GM12878 (cell line): ENCODE measurements at places on chromosomes 4 and X. TPM values are rescaled to one million over a fixed set of nuclear protein-coding genes. Genes with fewer than 3 reads are reported as not detected.

Gene MAOB
- 0.21 TPM in 1 of 2 replicates, not detected in the other for total RNA-seq

Gene EOLA1
- 27.1 and 28.6 TPM in 2 replicates for total RNA-seq

Gene MYOZ2
- total RNA-seq, result not detected in 2 replicates

Gene CSAG3
- not detected in 2 replicates for total RNA-seq

Gene MFAP3L
- 0.10 TPM in 1 of 2 replicates, not detected in the other for total RNA-seq

Gene RTL9
- 0.19 and 0.21 TPM in 2 replicates for total RNA-seq

Gene SH3TC1
- 39.6 and 47.0 TPM in 2 replicates for total RNA-seq
